ENCODE measurements at places on chromosomes 3 and 15.

DNA sequence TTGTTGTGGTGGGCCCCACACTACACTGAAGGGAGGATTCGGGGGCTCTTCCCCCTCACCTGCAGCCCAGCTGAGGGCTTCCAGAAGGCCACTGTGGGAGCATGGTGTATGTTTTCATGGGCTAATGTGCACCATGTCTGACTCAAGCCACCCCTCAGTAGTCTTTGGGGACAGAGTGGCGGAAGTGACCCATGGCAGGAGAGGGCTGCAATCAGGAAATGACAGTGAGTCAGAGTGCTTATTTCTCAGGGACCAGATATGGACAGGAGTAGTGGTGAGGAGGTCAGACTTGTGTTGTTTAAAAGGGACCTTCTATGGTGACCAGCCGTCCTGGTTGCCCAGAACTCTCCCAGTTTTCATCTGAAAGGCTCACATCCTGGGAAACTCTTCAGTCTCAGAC, 32.8 kb upstream of the SLC9A9 start:
- no peak for ATAC-seq

GRCh38 chr15:62124973-62125303, 40.1 kb downstream of the C2CD4B start:
- ATAC-seq: no peak

GRCh38 chr3:46677411-46677726, 16.1 kb downstream of the ALS2CL start:
- ATAC-seq: no peak

GRCh38 chr3:157070678-157070999, 89.3 kb downstream of the CCNL1 start:
- ATAC-seq: no peak

- peak; percentile 6 for ATAC-seq
These were observed 641 bp downstream of the OPA1 start for GRCh38 chr3:193593668-193594030.

- no peak for ATAC-seq
These were observed 26.2 kb downstream of the RARB start for GRCh38 chr3:25454005-25454927.

GRCh38 chr3:102529452-102529851, 94.6 kb downstream of the ZPLD1 start:
- peak; percentile 32 for ATAC-seq

- ATAC-seq: no peak
These were observed 10.5 kb upstream of the CCK start for GRCh38 chr3:42276141-42277132.

- ATAC-seq: no peak
These were observed 2.6 kb upstream of the MAP6D1 start for GRCh38 chr3:183827809-183828537.

DNA sequence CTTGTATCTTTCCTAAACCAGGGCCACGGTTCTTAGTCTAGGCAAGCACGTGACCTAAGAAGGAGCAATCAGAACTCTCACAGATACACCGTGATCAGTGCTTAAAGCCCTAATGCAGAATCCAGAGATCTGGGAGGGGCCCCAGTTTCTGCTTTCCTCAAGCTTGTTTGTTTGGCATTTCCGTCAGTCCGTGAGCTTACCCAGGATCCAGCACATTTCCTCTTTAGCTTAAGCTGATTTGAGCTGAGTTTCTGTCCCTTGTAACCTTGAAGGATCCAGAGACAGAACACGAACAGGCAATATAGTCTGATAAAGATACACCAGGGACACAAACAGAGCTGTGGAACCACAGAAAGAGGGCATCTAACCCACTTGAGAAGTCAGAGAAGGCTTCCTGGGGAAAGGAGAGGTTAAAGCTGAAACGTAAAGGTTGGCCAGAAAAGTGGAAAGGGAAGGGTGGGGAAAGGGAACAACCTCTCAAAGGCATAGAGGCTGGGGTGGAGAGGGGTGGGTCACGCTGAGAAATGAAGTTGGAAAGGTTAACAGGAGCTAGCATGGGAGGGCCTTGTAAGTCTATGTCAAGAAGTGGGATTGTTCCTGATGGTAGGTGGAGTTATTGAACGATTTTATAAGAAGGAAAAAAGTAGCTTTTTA, 42.1 kb upstream of the RARB start:
- ATAC-seq: no peak

DNA sequence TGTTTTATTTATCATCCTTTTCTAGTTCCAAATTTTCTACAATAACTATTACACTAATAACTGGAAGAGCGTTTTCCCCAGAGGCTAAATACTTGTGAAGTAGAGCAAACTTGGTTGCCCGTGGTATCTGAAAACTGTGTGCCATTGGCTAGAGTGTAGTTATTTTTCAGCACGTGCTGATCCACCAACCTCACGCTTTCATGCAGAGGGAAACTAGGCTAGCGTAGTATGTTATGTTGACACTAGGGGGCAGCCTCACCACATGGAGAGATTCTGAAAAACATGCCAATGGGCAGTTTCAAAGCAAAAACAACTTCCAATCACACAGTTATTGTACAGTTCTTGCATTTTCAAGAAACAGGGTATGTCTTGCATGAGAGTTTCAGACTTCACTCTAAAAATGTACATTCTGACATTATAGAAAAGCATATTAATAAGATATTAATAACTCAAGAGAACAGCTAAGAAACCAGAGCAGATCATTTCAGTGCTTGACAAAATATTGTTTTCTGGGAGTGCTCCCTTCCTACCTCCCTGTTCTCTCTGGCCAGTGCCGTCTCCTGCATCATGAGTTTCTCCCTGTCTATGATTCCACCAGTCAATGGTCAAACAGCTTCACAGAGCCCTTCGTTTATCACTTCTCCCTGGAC, 39.7 kb downstream of the SPATA12 start:
- peak; percentile 80 for ATAC-seq

DNA sequence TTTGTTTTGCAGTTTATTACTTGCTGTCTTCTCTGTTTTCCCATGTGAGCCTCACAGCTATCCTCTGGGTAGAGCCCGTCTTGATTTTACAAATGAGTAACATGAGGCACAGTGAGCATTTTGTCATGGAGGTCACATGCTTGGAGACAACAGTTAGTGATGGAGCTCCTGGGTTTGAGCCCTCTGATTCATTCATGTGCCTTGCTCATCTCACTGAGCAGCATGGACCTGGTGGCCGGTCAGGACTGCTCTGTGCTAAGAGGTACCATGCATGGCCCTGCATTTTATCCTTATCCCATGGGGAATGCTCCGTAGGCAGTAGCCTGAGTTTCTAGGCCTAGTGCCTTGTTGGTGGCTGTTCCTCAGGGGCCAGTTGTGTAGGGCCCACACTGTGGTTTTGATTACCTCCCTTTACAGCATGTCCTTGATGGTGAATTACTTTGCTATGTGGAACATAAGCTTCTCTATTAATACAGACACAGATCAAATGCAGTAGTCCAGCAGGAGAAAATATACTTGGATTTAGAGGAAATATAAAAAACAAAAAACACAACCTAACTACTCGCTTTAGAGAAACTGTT, 35.6 kb downstream of the MAP2K5 start:
- ATAC-seq: no peak

DNA sequence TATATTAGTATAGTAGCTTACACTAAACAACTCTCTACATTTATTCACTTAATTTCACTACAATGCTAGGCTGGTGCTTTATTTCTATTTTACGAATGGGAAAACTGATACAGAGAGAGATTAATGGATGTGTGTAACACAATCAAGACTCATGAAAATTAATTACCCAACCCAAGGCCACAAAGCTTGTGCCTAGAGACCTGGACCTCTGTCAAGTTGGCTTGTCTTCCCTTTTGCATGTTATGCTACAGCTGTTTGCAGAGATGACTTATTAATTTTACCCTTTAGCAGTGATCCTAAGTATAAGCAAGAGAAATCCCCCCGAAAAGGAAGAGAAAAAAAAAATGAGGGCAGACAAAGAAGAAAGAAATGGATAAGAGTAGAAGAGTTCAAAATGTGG, 162.5 kb downstream of the C3orf38 start:
- no peak for ATAC-seq

DNA sequence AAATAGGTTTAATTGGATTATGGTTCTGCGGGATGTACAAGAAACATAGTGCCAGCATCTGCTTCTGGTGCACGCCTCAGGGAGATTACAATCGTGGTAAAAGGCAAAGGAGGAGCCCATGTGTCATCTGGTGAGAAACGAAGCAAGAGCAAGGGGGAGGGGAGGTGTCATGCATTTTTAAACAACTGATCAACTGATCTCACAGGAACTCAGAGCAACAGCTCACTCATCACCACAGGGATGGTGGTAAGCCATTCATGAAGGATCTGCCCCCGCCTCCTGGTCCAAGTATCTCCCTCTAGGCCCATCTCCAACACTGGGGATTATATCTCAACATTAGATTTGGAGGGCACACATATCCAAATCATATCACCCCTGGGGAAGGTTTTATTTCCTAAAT, 42.1 kb upstream of the FGF7 start:
- no peak for ATAC-seq

GRCh38 chr3:136984837-136985236, 27.1 kb downstream of the IL20RB start:
- ATAC-seq: peak; percentile 91

DNA sequence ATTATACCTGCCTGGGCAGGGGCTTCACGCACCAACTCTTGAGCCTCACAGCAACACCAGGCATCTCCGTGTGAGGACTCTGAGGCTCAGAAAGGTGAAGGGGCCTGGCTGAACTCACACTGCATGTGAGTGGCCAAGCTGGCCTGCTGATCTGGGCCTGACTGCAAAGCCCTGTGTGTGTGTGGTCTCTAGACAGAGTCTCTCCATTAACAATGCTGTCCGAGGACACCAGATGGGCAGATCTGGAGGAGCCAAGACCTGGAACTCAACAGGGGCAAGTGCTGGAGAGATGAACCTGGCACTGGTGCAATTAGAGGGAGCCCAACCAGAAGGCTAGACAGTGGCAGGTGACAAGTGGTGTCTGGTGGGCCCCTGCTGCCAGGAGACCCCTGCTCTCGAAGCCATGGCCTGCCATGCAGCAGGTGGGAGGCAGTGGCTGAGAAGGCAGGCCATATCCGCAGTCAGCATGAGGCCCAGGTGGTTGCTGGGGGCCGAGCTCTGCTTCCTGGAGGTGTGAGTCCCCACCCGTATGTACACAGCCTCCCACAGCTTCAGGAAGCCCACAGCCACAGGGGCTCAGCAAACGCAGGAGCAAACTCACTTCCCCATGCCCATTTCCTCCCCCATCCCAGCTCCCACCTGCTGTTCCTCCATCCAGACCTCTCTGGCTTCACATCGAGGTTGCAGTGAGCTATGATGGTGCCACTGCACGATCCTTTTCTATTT, 39.0 kb downstream of the CYP11A1 start:
- no peak for ATAC-seq

- no peak for ATAC-seq
These were observed 72.0 kb upstream of the KLF13 start for GRCh38 chr15:31254431-31255175.

DNA sequence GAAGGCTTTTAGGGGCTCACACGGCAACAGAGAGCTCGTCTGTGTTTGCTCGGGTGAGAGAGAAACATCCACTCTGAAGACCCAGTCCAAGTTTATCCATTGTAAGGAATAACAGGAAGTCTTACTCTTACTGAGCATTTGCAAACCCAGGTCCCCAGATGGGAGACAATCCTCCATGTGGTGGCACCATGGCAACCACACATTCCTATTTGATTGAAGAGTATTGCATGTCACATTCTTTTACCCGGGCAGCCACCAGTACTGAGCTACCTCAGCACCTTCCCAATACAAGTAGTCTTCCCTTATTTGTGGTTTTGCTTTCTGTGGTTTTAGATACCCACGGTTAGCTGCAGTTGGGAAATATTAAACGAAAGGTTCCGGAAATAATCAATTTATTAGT, 302.9 kb upstream of the RASGRP1 start:
- no peak for ATAC-seq

DNA sequence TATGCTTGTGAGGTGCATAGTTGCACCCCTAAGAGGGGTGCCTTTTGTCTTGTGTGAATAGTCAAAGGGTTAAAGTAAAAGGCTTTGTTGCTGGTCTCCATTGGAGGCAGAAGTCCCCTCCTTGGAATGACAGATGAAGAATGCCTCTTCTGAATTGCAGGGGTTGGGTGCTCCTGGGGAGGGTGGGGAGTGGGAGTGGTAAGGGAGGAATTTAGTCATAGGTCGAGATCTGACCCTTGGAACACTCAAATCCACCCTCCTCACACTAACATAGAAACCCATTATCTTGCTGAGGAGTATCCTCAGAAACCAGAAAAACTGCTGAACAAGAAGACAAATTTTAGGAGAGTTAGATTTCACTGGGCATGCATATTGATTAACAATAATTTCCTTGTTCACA, 4.7 kb downstream of the CTXND1 start:
- ATAC-seq: no peak

- ATAC-seq: peak; percentile 30
These were observed 631 bp downstream of the UBR1 start for GRCh38 chr15:43105077-43105736.

DNA sequence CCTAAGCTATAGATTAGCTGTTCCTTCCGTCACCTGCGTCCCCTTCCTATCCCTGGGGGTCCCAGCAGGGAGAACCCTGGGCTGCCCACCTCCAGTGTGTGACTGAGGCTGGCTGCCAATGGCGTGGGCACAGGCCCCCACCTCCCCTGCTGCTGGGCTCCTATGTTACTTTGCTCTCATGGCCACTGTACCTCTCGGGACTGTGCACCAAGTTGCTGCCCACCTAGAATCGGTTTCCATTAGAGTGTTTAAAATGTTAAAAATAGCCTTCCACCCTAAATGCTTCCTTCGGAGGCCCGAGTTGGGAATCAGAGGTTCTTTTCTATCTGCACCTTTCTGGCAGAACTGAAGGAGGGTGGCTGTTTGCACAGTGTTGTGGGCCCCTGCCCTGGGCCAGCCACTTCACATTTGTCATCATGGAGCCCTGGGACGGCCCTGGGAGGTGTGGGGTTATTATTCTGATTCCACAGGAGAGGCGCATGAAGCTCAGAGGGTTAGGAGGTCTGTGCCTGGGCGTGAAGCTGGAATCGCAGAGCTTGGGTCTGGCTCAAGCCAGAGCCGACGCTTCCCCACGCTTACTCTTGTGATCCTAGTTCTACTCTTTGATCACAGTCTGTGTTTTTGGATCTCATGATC, 29.1 kb downstream of the IRAK2 start:
- ATAC-seq: no peak

DNA sequence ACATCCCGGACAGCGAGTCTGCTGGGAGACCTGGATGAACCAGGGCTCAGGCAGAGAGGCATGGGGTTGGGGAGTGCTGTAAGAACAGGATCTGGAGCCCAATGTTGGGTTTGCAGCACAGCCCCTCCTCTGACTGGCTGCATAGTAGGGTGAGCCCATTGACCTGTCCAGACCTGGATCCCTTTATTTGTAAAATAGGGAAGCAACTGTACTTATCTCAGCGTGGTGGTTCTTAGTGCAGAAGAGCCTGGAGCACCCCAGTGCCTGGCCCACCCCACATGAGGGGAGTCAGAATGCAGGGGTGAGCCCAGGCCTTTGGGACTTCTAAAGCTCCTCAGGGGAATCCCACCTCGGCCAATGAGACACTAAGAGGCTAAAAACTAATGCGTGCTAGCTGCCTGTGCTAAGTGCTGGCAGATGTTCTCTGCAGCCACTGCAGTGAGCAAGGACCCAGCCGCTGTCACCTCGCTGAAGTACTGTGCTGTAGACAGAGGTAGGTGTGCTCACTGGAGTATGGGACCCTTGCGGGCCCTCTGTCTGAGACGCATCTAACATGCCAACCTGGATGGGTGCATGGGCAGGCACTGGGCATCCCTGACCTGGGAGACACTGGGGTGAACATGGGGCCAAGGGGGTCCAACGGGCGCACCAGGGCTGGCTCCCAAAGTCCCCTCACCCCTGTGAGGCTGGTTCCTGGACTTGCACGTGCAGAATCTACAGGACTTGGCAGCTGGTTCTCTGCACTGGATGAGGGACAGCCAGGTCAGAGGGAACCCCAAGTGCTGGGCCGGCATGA, 95.6 kb downstream of the ATP10A start:
- peak; percentile 20 for ATAC-seq

- peak; percentile 41 for ATAC-seq
These were observed 95.3 kb downstream of the CHL1 start for GRCh38 chr3:291646-292436.

All from esophagus mucosa (tissue), 1 donor.